ENCODE measurements at places on chromosomes 6 and 20. TPM values are rescaled to one million over a fixed set of nuclear protein-coding genes. Genes with fewer than 3 reads are reported as not detected.

DNA sequence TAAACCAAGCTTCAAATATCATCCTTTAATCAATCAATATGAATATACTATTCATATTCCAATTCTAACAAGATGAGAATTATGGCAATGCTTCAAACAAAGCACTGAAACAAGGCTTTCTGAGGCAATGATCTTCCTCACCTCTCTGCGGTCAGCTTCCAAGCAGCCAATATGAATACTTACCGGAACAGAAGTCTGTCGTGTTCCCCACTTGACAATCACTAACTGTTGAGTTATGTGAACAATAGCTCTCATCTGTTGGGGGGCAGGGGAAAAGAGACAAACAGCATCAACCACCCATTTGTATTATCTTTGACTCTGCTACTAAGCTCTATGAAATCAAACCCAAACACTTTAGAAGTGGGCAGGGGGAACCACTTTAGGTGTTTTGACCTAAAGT lies 4.5 kb downstream of the CD164 start:
- no peak for DNase-seq

DNA sequence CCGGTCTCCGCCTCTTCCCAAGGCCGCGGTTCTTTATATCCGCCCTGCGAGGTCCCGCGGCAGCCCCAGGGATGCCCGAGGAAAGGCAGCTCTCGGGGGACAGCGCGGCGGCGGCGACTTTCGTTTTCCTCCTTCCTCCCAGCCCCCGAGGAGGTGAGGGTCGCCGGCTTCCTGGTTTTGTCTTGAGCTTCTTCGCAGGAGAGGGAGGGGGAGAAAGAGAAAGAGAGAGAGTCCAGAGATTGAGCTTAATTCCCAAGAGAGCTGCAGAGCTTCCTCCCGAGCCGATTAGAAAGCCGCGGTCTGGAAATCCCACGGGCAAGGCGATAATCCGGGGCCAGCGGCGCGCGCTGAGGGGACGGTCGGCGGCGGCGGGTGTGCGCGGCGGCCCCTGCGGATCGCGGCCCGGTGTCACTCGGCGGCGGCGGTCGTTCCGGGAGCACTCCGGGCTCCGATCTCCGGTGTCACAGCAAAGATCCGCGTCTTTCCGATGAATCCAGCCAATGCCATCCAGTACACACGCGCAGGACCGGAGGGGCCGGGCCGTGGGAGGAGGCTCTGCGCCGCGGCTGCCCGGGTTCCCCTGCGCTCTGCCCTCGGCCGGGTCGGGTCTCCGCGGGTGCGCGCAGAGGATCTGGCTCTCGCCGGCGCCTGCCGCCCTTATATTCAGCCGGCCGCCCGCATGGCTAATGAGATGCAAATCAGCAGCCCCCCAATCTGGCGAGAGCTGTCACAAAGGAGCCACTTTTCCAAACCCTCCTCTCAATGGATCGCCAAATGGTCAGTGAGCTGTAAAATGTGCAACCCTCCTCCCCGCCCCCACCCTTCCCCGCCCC lies at the start of gene DLL1:
DLL1 (minus strand) TSS at position 783 of the 833 bp plus-strand sequence. CDS start 939 bp downstream, outside the sequence.
- no peak for DNase-seq

The TRERF1 gene
- 3.0 TPM for total RNA-seq

GRCh38 chr20:57907131-57908000 lies 197.6 kb upstream of the PMEPA1 start:
- DNase-seq, result no peak

- no peak for DNase-seq
Measured at GRCh38 chr6:56222499-56222898, 24.9 kb downstream of the COL21A1 start.

DNA sequence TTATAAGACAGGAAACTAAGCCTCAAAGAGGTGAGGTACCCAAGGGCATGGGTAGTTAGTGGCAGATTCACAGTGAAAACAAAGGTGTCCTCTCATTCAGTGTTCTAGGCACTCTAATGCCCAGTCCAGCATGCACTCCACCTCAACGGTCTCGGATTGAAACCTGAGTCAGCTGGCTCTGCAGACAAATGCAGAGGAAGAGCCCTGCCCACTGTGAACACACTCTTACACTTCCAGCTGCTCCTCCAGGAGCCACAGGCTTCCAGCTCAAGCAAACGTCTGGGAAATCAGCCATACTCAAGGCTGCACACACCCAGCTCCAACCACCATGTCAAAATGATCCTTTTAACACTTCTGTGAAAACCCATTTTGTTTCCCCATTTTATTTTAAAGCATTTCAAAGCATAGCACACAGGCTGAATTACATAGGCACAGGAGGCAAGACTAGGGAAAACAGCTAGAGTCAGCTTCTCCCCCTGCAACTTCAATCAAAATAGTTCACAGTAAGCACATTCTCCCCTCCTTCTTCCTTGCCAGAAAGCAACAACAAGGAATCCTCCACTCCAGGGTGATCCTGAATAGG lies 3.0 kb upstream of the IL17A start:
- no peak for DNase-seq

- DNase-seq, result no peak
Measured at GRCh38 chr6:54291146-54291545, 17.1 kb upstream of the TINAG start.

The RIPOR3 gene
- 81.8 TPM for total RNA-seq

DNA sequence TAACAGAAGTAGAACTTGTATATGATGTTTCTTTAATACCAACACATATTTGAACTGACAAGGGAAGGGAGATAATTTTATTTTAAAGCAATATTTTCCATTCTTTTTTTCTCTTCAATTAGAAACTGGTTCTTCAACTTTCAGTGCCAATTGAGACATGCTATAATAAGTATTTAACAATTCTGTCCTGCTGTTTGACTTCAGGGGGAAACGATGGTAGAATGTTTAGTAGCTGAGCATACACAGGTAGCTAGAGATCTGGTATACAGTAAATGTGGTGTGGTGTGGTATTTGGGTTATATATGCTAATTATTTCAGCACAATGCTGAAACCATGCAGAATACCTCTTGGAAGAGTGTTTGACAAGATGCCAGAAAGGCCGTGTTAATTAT lies 156.9 kb downstream of the ARID1B start:
- DNase-seq, result no peak

DNA sequence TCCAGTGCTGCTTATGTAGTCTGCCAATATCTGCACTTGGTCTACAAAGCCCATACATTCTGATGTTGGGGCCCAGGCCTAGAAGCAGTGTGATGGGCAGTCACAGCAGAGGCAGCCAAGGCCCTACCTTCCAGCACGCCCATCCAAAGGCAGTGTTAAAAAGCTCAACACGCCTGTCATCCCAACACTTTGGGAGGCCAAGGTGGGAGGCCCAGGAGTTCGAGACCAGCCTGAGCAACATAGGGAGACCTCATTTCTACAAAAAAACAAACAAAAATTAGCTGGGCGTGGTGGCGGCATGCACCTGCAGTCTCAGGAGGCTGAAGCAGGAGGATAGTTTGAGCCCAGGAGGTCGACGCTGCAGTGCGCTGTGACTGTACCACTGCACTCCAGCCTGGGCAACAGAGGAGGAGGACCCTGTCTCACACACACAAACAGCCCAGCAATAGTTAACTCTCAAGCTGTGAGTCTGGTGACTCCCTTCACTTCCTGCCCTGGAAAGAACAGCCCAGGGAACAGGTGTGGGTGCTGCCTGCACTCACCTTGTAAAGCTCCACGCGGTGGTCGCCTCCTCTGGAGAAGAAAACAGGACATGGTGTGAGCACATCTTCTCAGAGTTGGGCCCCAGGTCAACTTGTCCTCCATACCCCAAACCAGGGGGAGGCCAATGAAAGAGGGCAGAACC lies 68.8 kb downstream of the PYGB start:
- DNase-seq, result peak; percentile 1

GRCh38 chr20:36859700-36860330 lies 16.1 kb upstream of the TLDC2 start:
- no peak for DNase-seq

The HLA-G gene
- total RNA-seq, result not detected

GRCh38 chr6:164266851-164267250 lies 852.3 kb downstream of the QKI start:
- no peak for DNase-seq

The ZNF831 gene
- 1.9 TPM for total RNA-seq

Data from omental fat pad (tissue), 4 donors.